ENCODE measurements at places on chromosomes 13 and 19.
A peak's percentile ranks its signal among the peaks of the same experiment; 100 is the strongest.

DNA sequence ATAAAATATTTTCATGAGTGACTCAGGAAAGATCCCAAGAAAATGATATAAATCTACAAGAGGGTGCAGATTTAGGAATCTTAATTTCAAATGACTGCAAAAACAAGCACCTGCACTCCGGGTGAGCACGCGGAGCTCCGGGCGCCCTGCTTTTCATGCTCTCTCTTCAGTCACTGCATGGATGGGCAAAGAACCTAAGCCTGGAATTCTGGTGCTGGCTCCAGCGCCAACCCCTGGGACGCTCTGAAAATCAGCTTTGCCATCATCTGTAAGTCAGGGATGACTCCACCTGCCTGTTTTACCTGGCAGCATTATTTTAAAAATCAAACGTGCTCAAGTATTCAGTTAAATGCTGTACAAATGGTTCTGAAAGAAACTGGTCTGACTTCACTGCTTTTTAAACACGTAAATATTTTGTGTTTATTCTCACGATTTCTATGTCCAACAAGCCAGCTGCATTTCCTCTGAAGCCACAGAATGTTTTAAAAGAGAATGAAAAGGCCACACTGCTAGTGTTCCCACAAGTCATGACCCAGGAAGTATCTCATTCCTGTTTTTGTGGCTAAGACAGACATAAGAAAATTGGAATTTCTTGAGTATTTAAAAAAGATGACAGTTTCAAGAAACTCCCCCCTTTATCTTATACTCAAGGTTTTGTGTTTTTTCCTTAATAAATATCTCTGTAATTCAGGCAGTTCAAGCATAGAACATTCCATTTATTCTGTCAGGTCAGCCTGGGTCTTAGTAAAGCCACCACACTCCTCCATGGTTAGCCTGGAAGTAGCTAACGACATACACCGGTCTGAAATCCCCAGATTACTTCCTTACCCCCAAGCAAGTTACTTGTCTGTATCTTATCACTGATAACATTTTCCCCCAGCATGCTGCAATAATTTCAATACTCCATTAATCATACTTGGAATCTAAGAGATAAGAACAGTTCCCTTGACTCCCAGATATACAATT is 81.1 kb downstream of the COL4A1 start:
- DNase-seq, result no peak

DNA sequence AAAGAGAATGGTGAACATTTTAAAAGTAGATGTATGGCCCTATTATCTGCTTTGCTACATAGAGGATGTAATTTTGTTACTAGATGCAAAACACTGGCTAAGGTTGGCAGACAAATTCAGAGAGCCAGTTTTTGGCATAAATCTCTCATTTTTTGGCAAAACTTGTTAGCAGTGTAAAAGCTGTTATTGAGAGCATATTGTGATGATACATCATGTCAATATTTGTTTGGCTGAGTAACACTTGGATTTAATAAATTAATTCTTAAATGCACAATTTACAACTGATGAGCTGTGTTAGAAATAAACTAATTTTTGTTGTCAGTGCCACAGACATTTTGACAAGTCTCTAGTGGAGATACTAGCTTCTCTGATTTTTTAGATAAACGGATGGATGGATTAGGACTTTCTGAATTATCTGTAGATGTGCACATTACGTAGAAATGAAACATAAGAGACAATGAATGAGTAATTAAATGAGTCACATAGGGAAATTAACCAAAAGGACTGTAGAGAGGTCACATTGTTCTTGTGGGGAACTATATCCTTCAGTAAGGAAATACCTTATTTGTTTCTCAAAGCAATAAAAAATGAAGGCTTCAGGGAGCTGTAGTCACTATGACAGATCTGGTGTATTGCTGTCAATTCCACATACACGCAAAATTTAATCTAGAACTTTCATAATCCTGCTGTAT is 17.4 kb downstream of the UFM1 start:
- peak; percentile 45 for DNase-seq

GRCh38 chr19:47190167-47190727 is 40.8 kb downstream of the BBC3 start:
- no peak for DNase-seq

- peak; percentile 23 for DNase-seq
Observed at GRCh38 chr19:10603084-10603872, 16.2 kb upstream of the AP1M2 start.

GRCh38 chr13:24043590-24044350 is 116.8 kb upstream of the SPATA13 start:
- no peak for DNase-seq

DNA sequence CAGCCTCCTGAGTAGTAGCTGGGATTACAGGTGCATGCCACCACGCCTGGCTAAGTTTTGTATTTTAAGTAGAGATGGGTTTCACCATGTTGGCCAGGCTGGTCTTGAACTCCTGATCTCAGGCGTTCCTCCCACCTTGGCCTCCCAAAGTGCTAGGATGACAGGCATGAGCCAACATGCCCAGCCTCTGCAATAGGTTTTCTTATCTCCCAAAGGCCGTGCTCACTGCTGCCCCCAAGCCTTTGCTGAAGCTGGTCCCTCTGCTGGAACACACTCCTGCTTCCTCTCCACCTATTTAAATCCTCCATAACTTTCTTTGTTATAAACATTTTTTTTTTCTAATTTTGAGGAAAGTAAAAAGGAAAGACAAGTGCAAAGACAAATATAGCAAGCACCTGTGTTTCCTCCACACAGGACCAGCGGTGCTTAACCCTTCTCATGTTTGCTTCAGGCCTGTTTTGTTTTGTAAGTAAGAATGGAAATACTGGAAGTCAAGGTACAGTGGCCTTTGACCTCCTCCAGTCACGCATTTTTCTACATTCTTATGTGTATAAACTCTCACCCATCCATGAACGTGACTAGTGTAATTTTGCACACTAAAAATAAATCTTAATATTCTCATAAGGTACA is 14.5 kb upstream of the TNFAIP8L1 start:
- no peak for DNase-seq

GRCh38 chr13:61316647-61317046 is 99.0 kb downstream of the PCDH20 start:
- no peak for DNase-seq

- DNase-seq, result no peak
Observed at GRCh38 chr13:60155978-60156377, 7.8 kb downstream of the DIAPH3 start.

GRCh38 chr13:106173891-106174610 is 361.4 kb downstream of the EFNB2 start:
- DNase-seq, result no peak

DNA sequence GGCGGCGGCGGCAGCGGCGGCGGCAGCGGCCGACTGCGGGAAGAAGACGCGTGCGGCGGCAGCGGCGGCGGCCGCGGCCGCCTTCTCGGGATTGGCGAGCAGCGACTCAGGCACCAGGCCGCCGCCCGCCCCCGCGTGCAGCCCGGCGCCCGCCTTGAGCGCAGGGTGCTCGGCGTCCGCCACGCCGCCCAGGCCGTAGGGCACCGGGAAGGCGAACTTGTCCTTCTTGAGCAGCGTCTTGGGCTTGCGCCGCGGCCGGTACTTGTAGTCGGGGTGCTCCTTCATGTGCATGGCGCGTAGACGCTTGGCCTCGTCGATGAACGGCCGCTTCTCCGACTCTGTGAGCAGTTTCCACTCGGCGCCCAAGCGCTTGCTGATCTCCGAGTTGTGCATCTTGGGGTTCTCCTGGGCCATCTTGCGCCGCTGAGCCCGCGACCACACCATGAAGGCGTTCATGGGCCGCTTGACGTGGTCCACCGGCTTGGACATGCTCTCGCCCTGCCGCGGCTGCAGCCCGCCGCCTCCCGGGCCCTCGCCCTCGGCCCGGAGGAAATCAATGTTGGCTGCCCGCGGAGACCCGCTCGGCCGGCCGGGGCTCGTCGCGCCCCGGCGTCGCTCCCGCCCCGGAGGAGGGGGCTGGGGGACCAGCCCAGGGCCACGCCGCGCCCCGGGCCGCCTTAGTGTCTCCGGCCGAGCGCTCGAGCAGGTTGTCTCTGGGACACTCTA is 621 bp downstream of the SOX21 start:
- no peak for DNase-seq

GRCh38 chr13:110438211-110438610 is 123.3 kb downstream of the RAB20 start:
- no peak for DNase-seq

DNA sequence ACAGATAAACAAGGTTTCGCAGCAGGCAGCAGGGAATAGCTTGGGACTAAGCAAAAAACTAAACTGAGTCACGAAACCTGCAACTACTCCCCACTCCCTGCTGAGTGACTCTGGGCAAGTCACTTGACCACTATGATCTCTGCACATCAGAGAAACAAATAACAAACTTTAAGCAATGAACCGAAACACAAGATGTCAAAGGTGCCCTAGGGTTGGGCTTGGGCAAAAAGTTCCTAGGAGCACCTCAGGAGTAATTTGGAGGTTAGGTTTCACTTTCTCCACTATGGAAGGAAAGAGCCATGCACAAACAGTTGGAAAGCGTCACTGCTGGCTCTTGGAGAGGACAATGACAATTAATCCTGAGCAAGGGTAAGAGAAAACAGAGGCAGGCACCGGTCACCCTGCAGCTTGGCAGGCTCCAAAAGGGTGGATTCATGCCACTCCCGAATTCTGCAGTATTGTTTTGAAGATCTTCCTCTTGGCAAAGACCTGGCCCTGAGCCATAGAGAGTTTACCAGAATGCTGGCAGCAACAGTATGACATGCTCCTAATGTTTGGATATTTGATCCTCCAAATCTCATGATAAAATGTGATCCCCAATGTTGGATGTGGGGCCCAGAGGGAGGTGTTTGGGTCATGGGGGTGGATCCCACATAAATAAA is 60.3 kb downstream of the CRYL1 start:
- no peak for DNase-seq

DNA sequence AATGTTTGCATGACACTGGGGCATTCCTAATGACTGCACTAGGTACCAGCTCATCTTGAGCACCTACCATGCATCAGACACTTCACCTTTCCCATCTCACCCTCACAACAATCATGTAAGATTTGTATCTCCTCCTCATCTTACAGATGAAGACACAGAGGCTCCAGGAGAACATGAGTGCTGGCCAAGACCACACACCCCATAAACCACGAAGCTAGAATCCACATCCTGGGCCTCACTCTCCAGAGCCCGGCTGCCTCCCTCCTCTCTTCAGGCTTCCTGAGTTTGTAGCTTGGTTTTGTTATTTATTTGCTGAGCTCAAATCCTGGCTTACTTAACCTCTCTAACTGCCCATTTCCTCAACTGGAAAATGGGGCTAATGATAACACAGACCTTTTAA is 25.9 kb downstream of the FAM216B start:
- no peak for DNase-seq

DNA sequence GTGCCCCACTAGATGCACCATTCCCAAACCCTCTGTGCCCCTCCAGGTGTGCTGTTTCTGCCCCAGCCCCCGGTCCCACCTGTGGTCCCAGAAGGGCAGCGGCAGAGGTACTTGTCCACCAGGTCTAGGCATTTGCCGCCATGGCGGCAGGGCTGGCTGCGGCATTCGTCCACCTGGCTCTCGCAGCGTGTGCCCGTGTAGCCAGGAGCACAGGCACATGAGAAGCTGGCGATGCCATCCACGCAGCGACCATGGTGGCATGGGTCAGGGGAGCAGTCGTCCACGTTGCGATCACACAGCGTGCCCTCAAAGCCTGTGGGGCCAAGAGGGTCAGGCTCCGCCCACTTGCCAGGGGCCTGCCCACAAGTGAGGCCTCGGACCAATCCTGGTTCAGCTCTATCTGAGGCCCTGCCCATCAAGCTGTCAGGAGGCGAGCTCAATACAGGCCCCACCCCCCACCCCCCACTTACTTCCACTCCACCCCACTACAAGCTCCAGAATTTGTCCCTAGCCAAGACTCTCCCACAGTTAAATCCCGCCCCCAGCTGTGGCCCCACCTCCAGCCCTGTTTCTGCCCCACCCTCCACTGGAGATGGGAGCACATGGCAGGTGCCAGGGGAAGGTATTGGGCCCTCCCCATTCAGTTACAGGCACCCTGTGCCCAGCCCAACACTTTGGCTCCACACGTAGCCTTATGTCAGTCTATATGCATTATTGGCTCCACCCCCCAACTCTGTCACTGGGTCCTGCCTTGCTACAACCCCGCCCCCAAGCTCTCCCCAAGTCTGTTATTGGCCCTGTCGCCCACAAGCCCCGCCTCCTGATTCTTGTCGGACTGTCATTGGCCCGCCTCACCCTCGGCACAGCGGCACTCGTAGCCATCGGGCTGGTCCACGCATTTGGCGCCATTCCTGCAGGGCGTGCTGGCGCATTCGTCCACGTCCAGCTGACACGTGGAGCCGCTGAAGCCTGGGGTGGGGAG is 13.5 kb downstream of the NOTCH3 start:
- DNase-seq, result no peak

- no peak for DNase-seq
Observed at GRCh38 chr13:48978942-48979601, 3.4 kb downstream of the FNDC3A start.

DNA sequence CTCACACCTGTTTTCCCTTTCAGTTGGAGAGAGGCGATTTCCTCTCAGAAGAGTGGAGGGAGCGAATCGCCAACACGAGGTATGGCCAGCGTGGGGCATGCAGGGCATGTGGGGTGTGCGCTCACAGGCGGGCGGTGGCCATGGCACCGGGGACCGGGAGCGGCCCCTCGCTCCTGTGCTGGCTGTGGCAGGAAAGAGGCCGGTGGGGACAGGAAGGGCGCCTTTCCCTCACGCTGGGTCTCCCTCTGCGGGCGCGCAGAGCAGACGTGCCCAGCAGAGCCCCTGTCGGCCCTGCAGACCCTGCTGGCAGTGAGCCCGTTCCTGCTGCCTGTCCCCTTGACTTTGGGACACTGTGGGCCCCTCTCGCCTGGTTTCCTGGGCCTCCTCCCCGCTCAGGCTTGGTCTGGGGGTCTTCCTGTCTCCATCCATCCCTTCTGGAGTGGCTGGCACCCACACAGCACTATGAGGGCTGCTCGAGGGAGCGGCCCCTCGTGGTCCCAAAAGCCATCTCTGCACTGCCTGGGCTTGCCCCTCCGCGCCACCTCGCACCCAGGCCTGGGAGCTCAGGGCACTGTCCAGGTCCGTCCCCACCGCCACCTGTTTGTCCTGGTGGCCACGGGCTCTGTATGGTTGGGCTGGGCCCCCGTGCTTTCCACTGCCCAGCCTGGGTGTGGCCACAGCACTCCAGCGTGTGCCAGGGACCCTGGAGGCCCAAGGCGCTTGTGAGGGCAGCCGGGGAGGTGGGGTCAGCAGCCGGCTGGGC is 36.1 kb downstream of the PLEKHJ1 start:
- no peak for DNase-seq

DNA sequence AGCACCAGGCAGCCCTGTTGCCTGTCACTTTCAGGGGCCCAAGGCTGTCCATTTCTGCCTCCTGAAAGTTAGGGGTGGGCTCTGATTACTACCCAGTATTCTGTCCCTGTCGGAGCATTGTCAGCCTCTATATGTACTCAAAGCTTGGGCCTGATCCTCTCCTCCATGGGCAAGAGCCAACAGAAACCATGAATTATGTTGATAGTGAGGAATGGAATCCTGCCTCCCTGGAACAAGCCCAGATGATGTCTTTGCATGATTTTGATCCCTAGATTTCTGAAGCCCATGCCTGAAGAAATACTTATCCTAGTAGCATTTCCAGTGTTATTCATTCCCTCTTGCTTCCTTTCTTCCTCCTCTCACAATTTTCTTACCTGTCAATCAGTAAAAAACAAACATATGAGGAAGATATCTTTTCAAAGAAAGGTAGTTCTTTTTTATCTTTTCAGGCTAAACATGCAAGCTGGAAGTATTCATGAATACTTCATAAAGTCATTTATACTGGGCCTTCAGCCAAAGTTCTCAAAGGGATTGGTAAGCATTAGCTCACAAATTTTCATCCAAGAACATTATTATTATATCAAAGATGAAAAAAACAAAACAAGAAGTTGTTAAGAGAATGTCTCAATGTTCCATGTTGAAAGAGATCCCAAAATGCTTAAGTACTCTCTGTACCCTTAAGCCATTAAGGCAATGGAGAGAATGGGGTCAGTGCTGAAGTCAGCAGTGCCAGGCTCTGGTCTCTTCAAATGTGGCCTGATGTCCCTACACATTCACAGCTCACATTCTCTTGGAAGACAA is 171.7 kb downstream of the NHLRC3 start:
- DNase-seq, result no peak

Data from inflammatory macrophage treated with lipopolysaccharide for 4 hours (primary cell).